GM04504 (cell line): ENCODE measurements at places on chromosomes 2 and 18.

DNA sequence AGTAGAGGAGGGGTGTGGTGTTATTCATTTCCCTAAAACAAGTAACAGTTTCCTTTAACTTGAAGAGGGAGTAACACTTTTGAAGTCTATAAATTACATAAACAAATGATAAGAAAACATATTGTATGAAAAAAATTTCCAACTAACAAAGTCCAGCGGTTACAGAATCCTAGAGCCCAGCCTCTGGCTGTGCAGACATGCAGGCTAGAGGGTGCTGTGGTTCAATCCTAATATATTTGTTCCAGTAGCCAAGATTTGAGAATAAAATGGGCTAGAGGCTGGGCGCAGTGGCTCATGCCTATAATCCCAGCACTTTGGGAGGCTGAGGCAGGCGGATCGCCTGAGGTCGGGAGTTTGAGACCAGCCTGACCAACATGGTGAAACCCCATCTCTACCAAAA, 56.9 kb downstream of the WDR75 start:
- DNase-seq: no peak

GRCh38 chr2:237733677-237734300, 64.8 kb upstream of the RBM44 start:
- no peak for DNase-seq

DNA sequence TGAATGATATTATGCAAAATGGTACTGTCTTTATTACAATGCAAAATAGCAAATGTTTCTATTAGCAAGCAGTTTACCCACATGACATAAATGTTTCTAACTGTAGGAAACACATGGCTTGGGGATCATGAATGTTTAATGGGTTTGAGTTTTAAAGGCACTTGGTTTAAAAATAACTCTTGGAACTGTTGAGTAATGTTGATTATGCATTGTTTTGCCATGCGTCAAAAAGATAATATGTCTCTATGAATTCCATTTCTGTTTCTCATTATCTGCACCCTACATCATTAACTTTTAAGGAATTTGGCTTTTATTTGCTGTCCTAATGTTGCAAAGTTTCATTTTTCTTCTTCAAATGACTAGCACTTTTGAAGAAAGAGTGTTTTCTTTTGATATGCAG, 1355.5 kb downstream of the SUCLG1 start:
- DNase-seq: peak; percentile 83

DNA sequence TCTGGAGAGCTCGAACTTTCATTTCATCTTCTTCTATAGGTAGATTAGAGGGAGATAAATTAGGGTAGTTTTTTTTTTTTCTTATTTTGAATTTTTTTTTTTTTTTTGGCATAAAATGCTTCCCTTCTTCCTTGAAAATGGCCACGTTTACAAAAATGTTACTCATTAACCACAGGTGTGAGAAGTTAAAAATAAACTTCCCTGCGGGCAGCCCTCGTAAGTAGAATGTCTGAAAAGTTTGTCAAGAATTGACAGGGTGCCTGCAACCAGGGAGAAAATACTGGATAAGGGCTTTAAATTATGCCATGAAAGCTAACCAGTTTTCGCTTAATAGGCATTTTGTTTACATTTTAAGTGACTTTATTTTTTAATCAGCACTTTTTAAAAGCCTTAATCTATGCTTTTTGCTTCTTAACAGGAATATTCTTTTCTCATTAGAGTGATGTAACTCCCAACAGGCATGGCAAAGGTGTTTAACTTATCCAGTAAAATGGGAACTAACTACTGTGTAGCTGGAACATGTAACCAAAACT, 4.2 kb upstream of the FN1 start:
- DNase-seq: no peak

- no peak for DNase-seq
Observed at GRCh38 chr2:38095996-38096861, 20.3 kb upstream of the CYP1B1 start.

DNA sequence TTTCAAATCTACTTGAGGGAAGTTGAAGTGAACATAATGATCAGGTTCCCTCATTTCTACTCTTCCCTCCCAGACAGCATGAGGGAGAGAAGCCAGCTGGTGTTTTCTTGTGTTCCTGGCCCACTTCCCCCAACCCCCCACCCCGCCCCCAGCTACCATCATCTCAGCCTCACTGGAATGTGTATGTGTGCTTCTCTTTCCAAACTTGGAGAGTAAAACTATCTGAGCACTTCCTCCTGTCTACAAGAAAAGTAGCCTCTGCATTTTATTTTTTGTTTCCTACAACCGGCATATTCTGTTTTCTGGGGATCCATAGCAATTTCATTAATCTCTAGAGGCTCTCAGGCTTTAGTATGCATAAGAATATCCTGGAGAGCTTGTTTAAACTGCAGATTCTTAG, 53.6 kb upstream of the GRHL1 start:
- no peak for DNase-seq

- DNase-seq: no peak
Observed at GRCh38 chr18:24048261-24048660, 33.7 kb downstream of the TTC39C start.

GRCh38 chr18:78998371-78999071, 18.9 kb downstream of the SALL3 start:
- DNase-seq: no peak

- no peak for DNase-seq
Observed at GRCh38 chr18:2240311-2240705, 331.0 kb downstream of the METTL4 start.

GRCh38 chr18:35912332-35912731, 60.1 kb upstream of the RMP24 start:
- no peak for DNase-seq

DNA sequence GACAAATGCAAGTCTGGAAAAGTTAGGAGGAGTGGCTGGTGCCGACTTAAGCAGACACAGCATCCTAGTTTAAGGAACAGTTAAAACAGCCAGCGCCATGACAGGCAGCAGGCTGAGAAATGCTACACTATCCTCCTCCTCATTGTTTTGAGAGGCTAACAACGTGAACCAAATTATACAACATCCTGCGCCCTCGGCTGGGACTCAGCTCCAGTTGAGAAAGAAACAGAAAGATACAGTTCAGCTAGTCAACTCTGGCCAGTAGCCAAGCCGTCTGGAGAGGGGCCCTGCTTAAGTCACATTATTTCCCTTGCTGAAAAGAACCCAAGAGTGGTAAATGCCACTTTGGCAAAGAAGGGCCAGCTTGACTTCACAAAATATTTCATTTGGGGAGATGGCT, 90.2 kb downstream of the BCL11A start:
- no peak for DNase-seq

GRCh38 chr2:2134037-2134436, 197.0 kb downstream of the MYT1L start:
- no peak for DNase-seq

DNA sequence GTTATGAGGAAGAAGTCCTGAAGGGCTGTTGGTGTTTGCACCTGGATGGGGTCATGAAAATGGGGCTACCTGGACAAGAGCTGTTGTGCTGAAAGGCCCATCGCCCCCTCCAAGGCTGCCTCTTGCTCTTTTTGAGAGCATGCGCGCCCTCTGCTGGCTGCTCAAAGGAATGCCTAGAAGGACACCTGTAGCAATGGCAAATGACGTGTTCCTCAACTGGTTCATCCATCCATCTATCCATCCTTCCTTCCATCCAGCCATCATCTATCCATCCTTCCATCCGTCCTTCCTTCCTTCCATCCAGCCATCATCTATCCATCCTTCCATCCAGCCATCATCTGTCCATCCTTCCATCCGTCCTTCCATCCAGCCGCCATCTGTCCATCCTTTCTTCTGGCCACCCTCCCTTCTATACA, 17.2 kb upstream of the RPL31 start:
- no peak for DNase-seq

DNA sequence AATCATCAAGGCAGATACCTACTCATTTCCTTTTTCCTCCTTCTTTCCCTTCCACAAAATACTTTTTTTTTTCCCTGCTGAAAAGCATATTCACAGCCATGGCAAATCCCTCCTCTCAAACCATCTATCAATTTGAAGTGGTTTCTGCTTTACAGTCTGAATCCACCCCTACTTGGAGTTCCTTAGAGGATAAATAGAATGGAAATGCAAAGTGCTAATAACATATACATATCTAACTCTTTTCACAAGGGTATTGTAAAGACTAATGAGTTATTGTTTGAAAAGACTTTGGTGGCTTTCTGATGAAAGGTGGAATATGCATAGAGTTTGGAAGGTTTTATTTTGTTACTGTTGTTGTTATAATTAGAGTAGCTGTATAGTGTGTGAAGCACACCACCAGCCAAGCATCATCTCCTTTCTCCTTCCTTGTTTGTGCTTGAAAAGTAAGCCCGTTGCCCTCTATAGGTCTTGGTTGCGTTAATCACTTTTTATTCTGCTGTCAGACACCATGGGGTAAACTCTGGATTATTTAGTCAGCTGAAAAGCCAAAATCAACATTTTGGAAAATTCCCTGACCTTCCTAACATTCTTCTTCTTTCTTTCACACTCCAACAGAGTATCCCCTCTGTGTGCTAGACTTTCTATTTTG, 2126.9 kb upstream of the CELF4 start:
- DNase-seq: no peak
